ENCODE measurements at places on chromosomes 11 and 22.

DNA sequence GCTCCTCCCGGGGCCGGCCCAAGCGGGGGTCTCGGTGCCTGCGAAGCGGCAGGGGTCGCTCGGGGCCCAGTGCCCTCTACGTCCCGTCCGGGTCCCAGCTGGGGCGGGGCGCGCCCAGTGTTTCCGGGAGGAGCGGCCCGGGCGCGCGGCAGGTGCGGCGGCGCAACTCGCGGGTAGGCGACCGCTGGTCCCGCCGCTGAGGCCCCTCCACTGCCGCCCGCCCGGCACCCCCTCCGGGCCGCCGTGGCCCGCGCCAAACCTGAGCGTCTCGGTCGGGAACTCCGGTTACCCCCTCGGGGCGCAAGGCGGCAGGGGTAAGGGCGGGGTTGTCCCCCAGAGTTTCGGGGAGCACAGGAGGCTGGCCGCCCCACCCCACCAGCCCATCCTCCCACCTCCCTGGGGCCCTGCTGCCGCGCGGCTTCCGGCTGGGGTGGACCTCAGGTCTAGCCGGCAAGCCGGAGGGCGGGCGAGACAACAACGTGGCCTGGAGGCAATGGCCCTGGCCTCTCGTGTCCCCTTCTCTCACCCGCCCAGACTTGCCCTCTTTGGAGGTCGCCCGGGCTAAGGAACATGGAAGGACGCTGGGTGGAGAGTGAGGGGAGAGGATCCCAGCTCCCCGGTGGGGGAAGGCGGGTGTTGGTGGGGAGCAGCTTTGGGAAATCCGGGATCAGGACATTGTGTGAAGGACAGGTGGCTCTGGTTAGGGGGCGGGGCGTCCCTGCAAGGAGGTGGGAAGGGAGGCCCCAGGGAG is 398 bp upstream of the CRACR2B start:
- no peak for DNase-seq

GRCh38 chr11:127994736-127995135 is 592.6 kb downstream of the ETS1 start:
- no peak for DNase-seq

GRCh38 chr22:27075028-27075678 is 417.8 kb downstream of the MIAT start:
- no peak for DNase-seq

- no peak for DNase-seq
These were observed 46.8 kb downstream of the BRSK2 start for GRCh38 chr11:1436468-1437039.

DNA sequence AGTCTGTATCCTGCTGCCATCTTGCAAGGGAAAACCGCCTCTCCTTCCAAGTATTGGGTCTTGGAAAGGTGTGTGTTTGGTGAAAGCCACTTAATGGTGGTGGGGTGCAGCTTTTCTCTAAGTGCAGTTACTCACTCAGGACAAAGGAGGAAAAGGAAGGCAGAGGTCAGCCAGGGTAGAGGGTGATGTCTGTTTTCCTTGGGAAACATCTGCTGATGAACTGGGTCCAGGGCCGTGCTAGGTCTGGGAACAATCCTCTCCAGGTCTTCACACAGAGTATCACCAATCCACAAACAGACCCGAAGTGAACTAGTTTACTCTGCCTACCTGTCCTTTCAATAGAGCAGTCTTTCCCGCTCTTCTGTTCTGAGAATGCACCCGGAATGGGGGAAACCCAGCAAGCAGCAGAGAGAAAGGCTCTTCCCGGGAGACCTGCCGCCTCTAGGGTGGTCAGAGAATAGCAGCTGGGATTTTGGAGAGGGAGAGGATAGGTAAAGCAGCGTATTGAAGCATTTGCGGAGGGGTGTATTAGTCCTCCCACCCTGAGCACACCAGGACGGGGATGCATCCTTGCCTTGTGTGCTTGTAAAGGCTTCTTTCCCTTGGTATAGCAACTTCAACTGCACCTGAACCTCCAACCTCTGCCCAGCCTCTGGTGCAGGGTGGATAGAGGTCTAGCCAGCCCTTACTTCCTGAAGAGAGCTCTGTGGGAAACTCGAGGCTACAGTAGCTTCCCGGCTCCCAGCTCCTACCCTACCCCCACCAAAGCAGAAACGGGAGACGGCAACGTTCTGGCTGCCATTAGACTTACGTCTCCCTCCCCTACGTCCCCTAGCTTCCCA is 20.7 kb downstream of the LHFPL7 start:
- DNase-seq: no peak

GRCh38 chr11:88266919-88267318 is 70.6 kb downstream of the CTSC start:
- DNase-seq: no peak

DNA sequence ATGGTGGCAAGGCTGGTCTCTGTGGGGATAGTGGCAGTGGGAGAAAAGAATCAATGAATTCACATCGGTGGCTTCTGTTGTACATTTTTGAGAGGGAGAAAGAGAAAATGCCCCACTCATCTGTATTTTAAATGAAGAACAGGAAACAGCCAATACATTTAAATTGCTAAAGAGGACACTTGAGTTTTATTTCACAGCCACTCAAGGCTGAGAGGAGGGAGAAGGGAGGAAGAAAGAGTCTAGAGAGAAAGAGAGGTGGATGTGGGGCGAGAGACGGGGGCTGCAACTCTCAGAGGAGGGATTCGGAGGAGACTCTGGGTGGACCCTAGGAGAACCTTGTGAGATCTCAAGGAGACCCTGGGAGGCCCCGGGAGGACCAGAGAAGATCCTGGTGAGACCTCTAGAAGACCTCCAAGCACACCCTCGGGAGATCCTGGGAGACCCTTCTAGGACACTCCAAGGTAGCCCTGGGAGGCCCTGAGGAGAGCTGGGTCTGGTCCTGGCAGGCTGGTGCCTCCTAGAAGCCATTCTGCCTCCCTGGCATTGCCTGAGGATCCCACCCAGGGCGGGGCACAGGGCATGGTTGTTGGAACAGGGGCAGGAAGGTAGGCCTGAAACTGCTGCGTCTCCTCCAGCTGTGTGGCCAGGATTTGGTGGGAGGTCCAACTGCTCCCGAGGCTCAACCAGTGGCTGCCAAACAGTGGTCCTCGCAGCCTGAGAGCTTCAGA is 91.0 kb upstream of the SHISAL1 start:
- no peak for DNase-seq

- DNase-seq: no peak
These were observed 2.2 kb downstream of the TMEM80 start for GRCh38 chr11:697811-698311.

DNA sequence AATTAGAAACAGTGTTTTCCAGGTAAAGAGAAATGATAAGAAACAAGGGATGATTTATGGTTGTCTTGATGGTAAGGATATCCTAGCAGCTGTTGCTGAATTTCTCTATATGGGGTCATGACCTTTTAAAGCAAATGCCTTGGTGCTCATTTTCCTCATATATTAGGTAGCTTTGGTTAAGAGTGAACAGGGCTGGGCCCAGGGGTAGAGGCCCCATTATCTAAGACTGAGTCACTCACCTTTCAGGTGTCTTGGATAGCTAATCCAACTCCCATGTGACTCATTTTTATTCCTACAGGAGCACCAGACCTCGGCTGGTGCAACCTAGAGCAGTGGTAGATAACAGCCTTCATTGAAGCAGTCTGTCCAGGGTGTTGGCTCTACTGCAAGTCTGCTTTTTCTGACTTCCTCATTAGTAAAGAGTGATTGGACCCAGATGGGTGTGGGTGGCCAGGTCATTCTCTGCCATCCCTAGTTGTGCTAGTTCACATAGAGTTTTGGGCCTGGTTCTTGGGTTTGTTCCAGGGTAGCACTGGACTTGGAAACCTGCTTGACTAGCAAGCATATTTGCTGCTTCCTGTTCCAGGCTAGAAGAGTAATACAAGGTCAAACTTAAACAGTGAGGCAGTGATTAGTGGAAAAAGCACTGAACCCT is 37.4 kb downstream of the CTNND1 start:
- DNase-seq: no peak

DNA sequence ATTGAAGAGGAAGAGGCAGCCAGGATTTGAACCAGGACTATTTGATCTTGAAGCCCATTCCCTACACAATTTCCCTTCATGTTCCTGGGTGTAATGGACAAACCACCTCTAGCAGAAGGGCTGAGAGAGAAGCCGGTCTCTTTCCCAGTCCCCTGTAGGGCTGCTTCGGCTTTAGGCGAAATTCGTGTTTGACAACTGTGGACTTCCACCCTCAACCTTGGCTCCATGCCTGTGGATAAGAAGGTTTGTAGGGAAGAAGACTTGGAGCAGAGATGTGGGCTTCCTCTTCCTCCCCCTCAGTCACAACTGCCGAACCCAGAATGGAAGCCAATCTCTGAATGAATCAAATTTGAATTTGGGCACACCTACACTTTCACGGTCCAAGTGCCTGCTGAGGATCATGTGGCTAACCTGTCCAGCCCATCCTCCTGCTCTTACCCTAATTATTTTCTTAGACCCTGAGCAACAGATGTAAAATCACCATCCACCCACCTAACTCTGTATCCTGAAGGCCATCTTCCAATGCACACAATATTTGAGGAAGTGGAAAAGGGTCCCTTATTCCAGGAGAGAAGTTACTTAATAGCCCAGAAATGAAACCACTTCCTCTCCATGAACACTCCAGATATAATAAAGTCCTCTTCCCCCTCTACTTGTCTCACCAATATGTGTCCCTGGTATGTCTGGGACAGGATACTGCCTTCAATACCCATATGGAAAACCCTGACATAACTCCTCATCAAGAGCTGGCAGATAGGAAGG is 10.1 kb upstream of the SCN2B start:
- no peak for DNase-seq

GRCh38 chr22:25495285-25495684 is 69.2 kb upstream of the GRK3 start:
- no peak for DNase-seq

GRCh38 chr11:124754710-124755109 is 2.7 kb upstream of the VSIG2 start:
- DNase-seq: no peak

- DNase-seq: no peak
These were observed 6.8 kb upstream of the ANKRD13D start for GRCh38 chr11:67282155-67282875.

DNA sequence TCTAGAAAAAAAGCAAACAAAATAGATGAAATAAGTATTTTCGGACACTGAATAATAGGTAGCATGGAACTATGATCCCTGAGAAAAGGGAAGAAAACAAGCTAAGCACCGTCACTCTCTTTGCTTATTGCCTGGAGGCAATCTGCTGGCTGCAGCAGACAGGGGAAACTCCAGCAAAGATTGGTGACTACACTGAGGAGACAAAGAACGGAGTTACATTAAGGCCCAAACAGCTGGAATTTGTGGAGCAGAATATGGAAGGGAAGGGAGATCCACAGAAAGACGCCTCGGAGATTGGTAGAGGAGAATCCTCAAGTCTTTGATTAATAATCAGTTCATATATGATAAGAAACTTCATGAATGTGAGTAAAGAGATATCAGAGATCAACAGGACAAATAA is 150.2 kb downstream of the TYR start:
- no peak for DNase-seq

DNA sequence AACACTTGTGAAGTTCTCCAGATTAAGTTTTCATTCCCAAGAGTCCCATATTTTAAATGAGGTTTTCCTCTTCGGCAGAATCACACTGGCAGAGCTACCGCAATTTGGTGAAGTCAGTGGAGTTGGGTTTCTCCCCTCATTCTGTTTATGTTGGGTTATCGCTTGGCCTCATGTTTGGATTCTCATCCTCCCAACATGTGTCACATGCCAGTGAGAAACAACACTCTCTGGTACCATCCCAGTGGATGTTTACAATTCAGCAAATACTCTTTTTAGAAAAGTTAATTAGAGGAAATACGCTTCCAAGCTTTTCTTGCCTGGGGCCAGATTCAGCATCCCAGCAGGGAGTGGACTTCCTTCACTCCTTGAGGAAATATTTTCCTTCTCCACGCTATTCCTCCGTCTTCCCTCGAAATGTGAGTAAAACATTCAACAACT is 2.1 kb downstream of the PAMR1 start:
- no peak for DNase-seq

GRCh38 chr22:27192135-27192829 is 534.9 kb downstream of the MIAT start:
- no peak for DNase-seq

GRCh38 chr22:49182416-49182815 is 645.3 kb downstream of the BRD1 start:
- no peak for DNase-seq

GRCh38 chr11:131474947-131475346 is 104.5 kb downstream of the NTM start:
- no peak for DNase-seq

- DNase-seq: peak; percentile 65
These were observed 26.1 kb upstream of the CELSR1 start for GRCh38 chr22:46563381-46564083.

GRCh38 chr11:849104-849824 is 6.6 kb downstream of the TSPAN4 start:
- no peak for DNase-seq

GRCh38 chr11:37788141-37788877 is 1190.3 kb upstream of the RAG2 start:
- DNase-seq: no peak

DNA sequence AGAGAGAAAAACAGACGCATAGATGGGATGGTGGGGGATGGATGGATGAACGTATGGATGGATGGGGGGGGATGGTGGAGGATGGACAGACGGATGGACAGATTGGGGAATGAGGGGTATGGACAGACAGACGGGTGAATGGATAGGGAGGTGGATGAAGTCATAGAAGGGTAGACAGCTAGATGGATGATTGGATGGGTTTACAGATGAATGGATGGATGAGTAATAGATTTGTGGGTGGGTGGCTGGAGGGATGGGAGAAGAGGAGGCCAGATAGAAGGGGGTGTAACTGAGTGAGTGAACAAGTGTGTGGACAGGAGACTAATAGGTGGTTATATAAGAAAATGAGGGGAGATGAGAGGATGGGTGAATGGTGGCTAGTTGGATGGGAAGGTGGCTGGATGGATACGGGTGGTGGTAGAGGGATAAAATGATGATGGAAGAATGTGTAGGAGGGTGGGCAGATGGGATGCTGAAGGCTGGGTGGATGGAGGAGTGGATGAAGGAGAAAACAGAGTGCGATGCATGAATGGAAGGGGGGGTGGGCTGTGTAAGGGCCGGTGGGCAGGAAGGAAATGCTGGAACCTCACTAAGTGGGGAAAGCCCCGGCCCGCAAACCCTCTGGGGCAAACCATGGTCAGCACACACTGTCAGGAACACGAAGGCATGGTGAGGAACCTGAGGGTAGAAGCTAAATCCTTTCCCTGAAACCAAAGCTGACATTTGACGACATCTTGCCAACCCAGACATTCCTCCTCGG is 21.6 kb downstream of the ARVCF start:
- no peak for DNase-seq

DNA sequence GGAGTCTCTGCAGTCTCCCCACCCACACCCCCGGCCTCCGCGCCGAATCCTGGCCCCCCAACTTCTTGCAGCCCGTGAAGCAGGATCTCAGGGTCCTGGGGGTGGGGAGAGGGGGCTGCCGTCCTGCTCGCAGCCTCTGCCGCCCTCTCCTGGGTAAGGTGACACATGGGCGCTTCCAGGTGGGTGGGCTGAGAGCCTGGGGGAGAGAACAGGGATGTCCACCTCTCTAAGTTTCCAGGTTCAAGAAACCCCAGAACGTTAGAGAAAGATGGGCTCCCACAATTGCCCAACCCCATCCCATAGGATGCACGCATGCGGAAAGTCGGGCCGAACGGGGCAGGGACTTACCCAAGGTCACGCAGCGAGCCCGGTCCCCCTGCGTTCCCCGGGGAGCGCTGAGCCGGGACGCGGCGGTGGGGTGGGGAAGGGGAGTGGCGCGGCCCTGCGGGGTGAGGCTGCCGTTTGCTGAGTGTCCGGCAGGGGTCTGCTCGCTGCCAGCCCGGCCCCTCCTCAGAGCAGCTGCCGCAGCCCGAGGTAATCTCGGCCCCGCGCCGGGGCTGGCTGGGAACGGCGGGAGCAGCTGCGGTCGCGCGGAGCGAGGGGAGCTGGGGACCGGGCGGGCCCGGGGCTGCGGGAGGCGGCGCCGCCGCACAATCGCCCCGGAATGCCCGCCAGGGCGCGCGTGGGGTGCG is 705 bp upstream of the CAPN1 start:
- peak; percentile 50 for DNase-seq

All from stimulated activated CD8-positive, alpha-beta memory T cell treated with anti-CD3 and anti-CD28 coated beads, Interleukin-15, amount 100 ng/mL, for 48 hours (primary cell).